ENCODE measurements at places on chromosomes 2 and 18. TPM values are rescaled to one million over a fixed set of nuclear protein-coding genes. Genes with fewer than 3 reads are reported as not detected.

ESPNL gene
- 1.2 TPM for total RNA-seq

MDH1B gene
- total RNA-seq: 3.5 TPM

CDKL4 gene
- total RNA-seq: 4.1 TPM

RALBP1 gene
- total RNA-seq: 64.7 TPM

ARHGAP15 gene
- total RNA-seq: 20.8 TPM

COPS7B gene
- total RNA-seq: 37.9 TPM

SP140 gene
- total RNA-seq: 0.49 TPM

UGT1A3 gene
- not detected for total RNA-seq

MOGAT1 gene
- total RNA-seq: not detected

ZAP70 gene
- total RNA-seq: 1.5 TPM

EGR4 gene
- not detected for total RNA-seq

CD207 gene
- 5.3 TPM for total RNA-seq

ADAM23 gene
- total RNA-seq: 9.5 TPM

TRIM43 gene
- not detected for total RNA-seq

THSD7B gene
- total RNA-seq: 30.6 TPM

MEP1B gene
- not detected for total RNA-seq

DNAJC5G gene
- total RNA-seq: not detected

SLC16A14 gene
- total RNA-seq: 17.5 TPM

TGFA gene
- total RNA-seq: 3.4 TPM

AQP12A gene
- not detected for total RNA-seq

RAB6C gene
- 0.44 TPM for total RNA-seq

C1QL2 gene
- total RNA-seq: 4.1 TPM

TTN gene
- total RNA-seq: 286 TPM

OBSL1 gene
- 149 TPM for total RNA-seq

KCTD1 gene
- 26.9 TPM for total RNA-seq

NT5DC4 gene
- total RNA-seq: 0.22 TPM

Measured in camera-type eye (tissue), 1 donor.